ENCODE measurements at places on chromosomes 5 and 9.
A peak's percentile ranks its signal among the peaks of the same experiment; 100 is the strongest.

DNA sequence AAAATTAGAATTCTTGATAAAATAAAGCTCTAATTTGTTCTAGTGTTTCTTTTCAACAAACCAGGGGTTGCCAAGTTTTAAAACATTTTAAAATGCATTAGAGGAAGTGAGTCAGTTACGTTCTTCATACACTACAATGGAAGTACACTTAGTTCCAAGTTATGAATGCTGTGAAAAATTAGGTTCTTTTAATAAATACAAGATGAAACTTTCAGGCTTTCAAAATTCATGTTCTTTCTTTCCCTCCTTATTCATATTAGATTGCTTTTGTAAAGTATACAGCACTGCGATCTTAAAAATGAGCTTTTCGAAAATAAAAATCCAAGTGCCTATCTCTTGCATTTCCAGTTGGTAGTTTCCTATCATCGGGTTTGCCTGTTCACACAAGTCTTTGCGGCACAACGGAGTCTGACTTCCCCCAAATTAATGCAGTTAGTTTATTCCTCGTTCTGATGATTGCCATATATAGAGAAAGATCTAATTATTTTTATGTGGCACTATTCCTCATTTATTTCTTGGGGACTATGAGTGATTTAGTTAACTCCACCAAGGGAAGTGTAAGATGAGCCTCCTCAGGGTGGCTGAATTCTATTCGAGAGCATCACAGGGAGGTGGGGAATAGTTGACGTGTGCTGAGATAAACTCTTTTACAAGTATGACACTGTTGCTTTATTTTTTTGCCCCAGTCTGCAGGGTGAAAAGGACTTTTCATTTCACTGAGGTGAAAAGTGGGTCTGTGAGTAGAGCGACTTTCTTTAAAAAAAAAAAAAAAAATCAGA is 238.2 kb downstream of the CD180 start:
- DNase-seq, result no peak

- DNase-seq, result peak; percentile 99
Observed at GRCh38 chr5:169161022-169161680, 139.8 kb downstream of the SLIT3 start.

GRCh38 chr9:115195912-115196311 is 78.0 kb upstream of the TNC start:
- DNase-seq, result no peak

- DNase-seq, result no peak
Observed at GRCh38 chr9:21141427-21141882, at the start of gene IFNW1. Gene IFNW1 (minus strand): TSS chr9:21141832. CDS start chr9:21141570, 262 bp downstream.

DNA sequence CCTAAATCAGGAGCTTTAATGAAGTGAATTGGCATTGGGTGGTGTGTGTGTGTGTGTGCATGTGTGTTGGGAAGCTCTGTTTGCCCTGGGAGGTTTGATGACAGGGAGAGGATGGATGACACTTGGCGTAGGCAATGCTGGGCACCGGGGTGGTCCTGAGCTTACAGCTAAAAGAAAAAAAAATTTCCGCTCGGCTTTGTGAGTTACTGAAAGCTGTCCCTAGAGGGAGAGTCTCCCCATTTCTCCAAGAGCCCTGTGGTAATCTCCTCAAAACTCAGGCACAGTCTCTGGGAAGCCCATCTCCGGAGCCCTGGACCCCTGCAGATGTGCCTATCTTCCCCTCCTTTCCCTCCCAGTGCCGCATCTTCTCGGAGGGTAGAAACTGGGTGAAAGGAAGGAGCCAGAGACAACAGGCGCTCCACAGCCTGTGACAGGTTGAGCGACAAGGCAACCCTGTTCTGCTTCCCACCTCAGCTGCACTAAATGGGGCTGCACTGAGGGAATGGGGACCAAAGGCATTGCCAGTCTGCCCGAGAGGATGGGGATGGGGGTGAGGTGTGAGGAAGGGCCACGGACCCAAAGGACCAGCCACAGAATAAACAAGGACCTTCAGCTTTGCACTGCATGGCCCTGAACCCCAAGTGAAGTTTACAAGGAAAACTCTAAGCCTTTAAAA is 35.8 kb upstream of the TIFAB start:
- DNase-seq, result no peak

- DNase-seq, result peak; percentile 100
Observed at GRCh38 chr5:124661317-124662141, 84.9 kb downstream of the ZNF608 start.

- no peak for DNase-seq
Observed at GRCh38 chr5:59684388-59685190, 208.9 kb downstream of the PDE4D start.

DNA sequence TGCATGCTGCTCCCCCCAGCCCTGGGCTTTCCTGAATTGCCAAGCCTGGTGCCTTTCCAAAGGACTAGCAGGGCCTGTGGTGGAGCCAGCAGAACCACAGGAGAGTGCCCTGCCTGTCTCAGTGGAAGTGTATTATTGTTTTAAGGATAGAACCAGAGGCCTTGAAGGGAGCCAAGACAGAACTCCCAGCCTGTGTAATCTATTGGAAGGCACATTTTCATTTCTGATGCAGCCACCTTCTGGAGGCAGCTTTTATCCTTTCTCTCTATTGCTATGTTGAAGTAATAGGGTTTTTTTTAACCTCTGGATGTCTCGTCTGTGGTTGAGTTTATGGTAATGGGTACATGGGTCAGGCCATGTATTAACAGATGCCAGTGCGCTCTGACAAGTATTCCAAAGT is 29.3 kb downstream of the RNF44 start:
- no peak for DNase-seq

DNA sequence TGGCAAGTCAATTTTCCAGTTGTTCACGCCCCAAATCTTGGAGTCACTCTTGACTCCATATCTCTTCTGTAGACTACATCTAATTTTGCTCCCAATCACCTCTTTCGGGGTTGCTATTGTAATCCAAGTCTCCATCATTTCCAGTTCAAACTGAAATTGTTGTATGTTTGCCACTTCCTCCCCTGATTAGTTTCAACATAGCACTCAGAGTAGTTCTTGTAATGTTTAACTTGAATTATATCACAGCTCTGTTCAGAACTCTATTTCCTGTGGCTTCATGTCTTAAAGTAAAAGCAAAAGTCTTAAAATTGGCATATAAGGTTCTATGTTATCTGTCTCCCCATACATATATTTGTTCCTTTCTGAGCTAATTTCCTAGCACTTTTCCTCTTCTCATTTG is 348.5 kb upstream of the RIOK2 start:
- DNase-seq, result no peak

- DNase-seq, result no peak
Observed at GRCh38 chr5:14872070-14872989, 752 bp upstream of the ANKH start.

GRCh38 chr9:93665128-93665636 is 88.8 kb downstream of the PHF2 start:
- DNase-seq, result no peak

DNA sequence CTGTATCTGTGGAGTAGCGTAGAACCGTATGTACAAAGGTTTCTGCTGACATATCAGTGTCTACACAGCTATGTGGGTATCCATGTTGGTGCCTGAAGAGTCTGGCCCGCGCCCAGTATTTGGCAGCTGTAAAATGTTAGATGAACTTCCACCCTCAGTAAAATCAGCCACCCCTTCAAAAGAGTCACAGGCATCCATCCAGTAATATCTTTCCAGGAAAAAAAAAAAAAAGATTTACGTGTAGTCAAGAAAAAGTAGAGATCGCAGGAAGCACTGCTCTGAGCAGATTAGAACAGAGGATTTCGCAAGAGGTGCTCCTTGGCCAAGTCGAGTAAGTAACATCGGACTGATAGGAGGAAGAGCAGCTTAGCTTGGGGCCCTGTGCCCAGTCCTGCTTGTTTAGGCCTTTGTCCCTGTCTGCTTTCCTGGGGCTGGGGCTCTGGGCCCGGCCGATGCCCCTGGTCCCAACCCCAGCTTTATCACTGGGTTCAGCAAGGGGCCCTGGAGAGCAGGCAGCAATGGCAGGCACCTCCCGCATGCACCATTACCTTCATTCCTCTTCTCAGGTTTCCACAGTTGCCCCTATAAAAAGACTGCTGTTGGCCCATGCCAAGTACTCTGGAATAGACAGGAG is 21.2 kb downstream of the DAPK1 start:
- DNase-seq, result no peak

GRCh38 chr9:92094655-92095054 is 20.6 kb downstream of the SPTLC1 start:
- peak; percentile 55 for DNase-seq

DNA sequence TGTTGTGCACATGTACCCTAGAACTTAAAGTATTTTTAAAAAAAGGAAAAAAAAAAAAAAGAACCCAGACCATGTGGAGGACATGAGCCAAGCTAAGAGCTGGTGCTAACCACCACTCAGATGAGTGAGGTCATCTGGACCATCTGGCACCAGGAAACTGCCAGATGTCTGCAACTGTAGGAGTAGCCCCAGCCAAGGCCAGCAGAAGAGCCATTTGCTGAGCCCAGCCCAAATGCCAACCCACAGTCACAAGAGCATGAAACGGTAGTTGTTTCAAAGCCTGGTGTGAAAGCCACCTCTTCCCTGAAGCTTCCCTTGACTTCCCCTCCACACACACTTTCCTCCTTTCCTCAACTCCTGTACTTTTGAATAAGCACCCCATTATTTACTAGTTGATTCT is 69.2 kb upstream of the FCN1 start:
- DNase-seq, result no peak

DNA sequence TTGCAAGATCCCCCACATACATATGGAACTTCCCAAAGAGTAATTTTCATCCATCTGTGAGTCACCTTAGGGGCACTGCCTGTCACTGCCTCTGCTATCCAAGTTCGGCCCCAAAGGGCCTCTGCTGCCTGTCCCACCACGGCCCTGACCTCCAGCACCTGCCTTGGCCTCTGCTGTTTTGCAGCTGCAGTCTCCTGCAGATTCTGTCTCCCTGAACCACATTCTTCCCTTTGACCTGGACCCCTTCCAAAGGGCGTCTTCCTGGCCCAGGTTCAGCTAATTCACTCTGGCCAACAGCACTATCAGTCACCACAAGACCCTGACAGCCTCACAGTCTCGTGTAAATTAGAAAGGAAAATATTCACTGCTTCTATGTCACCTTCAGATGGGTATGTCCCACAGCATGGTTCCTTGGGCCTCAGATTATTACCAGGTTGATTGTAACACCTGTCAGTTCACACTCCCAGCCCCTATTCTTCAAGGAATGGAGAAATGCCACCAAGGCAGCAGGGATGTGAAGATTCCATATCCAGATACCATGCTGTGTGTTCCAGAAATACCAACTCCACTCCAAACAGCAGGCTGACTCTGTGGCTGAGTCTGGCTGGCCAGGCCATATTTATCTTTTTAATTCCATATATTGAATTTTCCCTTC is 479.3 kb downstream of the ARHGEF28 start:
- no peak for DNase-seq

GRCh38 chr5:154240595-154240994 is 50.1 kb downstream of the GALNT10 start:
- DNase-seq, result no peak

- no peak for DNase-seq
Observed at GRCh38 chr5:116088062-116088461, 3.2 kb downstream of the COMMD10 start.

DNA sequence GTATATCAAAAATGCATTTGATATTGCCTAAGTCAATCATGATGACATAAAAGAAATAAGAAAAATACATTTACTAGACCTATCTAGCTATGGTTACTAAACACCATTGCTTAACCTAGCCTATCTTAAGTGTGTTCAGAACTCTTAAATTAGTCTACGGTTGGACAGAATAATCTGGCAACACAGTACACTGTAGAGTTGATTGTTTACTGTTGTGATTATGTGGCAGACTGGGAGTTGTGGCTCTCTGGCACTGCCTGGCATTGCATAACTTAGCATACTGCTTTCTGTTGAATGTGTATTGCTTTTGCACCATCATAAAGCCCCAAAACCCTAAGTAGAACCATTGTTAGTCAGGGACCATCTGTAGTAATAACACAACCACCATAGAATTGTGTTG is 21.2 kb upstream of the ZFAND5 start:
- no peak for DNase-seq

DNA sequence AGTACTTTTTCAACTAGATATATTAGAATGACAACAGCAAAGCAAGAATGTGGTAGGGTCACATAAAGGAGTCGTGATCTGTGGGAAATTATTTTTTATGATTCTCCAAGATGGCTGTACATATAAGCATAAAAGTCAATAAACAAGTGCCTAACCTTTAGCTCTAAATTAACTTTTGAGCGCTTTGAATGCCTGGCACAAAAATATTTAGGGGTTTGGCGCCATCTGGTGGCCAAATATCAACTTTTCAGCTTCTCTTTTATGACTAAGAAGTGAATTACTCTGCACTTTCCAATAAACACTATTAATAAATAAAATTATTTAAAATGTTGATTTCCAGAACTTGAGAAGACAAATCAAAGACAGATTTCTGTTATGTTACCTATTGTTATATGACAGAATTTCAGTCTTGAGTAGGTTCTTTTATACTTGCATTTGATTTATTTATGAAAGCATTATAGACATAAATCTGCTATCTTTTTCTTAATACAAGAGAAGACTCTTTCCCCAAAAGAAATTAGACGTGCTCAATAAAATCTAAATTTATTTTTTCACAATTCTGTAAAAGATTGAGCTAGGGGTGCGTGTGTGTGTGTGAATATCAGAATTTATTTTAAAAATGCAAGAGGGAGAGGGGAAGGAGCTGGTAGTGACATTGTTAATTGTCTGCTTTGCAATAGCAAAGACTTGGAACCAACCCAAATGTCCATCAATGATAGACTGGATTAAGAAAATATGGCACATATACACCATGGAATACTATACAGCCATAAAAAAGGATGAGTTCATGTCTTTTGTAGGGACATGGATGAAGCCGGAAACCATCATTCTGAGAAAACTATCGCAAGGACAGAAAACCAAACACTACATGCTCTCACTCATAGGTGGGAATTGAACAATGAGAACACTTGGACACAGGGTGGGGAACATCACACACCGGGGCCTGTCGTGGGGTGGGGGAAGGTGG is 36.7 kb upstream of the ARRDC3 start:
- peak; percentile 8 for DNase-seq

GRCh38 chr5:5145651-5146529 is 5.8 kb downstream of the ADAMTS16 start:
- DNase-seq, result peak; percentile 99

DNA sequence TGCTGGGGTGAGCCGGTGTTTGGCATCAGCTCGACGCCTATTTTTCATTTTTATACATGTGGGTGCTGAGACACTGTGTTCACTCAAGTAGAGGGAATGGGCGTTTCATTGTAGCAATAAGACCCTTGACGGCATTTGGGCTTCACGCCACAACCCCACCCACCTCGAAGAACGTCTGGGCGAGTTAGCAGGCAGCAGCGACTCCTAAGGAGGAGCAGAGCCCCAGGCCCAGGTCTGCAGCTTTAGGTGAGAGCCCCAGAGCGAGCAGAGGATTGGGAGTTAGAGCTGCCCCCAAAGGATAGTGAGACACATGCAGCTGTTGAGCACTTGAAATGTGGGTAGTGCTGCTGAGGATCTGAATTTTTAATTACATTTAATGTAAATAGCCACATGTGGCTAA is 1.6 kb upstream of the ZFP62 start:
- no peak for DNase-seq

- DNase-seq, result peak; percentile 17
Observed at GRCh38 chr9:127877566-127877998, at the start of gene AK1. Gene AK1 (minus strand): TSS chr9:127877675. CDS start chr9:127874617, 3,058 bp downstream.
